Esophagus squamous epithelium (tissue), 5 donors: ENCODE measurements at places on chromosomes 7 and 10.

- no peak for DNase-seq
Measured at GRCh38 chr7:23343806-23344475, 44.8 kb downstream of the MALSU1 start.

GRCh38 chr10:24899571-24899970, 52.8 kb downstream of the PRTFDC1 start:
- DNase-seq, result no peak

GRCh38 chr7:133776266-133776665, 350.9 kb upstream of the LRGUK start:
- DNase-seq, result no peak

DNA sequence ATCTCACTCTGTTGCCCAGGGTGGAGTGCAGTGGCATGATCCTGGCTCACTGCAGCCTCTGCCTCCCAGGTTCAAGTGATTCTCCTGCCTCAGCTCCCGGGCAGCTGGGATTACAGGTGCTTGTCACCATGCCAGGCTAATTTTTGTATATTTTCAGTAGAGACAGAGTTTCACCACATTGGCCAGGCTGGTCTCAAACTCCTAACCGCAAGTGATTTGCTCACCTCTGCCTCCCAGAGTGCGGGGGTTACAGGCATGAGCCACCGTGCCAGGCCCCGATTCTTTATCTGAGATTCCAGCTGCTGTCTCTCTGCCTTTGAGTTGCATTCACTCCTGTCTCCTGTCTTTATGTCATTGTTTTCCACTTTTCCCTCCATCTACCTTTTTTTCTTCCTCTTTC, 168.7 kb downstream of the TMEM178B start:
- DNase-seq, result no peak

DNA sequence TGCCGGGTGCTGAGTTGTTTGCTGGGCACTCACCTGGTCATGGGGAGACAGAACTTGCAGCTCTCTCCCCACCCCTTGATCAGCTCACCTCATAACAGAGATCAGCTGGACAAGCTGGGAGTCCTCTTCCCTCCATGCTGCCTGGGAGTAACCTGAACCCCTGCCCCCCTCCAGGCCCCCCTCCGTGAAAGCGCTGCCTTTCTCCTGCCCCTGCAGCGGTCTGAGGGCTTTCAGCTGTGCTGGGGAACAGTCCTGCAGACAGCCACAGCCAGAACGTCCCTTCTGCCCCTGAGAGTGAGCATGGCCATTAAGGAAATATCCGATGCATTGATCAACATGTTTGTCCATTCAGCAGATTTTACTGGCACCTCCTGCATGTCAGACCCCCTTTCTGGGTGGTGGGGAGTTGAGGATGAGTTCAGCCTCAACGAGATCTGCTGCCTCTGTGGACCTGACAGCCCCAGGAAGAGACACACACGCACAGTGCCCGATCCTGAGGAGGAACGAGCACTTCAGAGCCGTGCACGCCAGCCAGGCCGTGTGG, 4.5 kb downstream of the FAM20C start:
- DNase-seq, result no peak
